Activated CD8-positive, alpha-beta T cell treated with anti-CD3 and anti-CD28 coated beads for 36 hours (primary cell): ENCODE measurements at places on chromosomes 2 and 18. TPM values are rescaled to one million over a fixed set of nuclear protein-coding genes. Genes with fewer than 3 reads are reported as not detected.
A peak's percentile ranks its signal among the peaks of the same experiment; 100 is the strongest.

GRCh38 chr2:237184192-237184918, 98.7 kb downstream of the COPS8 start:
- DNase-seq, result no peak

GRCh38 chr18:13067966-13068365, 76.8 kb downstream of the CEP192 start:
- DNase-seq, result no peak

DNA sequence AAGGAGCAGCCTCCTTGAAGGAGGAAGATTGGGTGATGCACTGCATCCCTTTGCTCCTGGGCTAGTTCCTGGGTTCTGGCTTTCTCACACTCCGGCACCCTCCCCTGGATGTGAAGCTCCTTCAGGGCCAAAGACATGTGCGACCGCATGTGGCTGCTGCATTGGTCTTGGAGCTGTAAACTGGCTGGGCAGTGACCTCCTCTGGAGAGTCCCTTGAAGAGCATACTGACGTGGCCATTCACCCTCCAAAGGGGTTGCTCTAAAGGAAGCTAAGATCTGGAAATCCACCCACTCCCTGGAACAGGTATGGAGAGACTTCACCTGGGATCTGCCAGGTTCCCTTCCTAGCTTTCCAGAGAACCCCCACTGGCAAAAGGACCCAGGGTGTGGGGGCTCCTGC, 62.1 kb downstream of the TMEM17 start:
- no peak for DNase-seq

- DNase-seq, result peak; percentile 26
Observed at GRCh38 chr2:217382794-217383193, 522.9 kb upstream of the TNP1 start.

- no peak for DNase-seq
Observed at GRCh38 chr2:233007739-233008138, 5.3 kb downstream of the NGEF start.

- DNase-seq, result peak; percentile 27
Observed at GRCh38 chr18:61764381-61764780, 128.4 kb downstream of the RNF152 start.

DNA sequence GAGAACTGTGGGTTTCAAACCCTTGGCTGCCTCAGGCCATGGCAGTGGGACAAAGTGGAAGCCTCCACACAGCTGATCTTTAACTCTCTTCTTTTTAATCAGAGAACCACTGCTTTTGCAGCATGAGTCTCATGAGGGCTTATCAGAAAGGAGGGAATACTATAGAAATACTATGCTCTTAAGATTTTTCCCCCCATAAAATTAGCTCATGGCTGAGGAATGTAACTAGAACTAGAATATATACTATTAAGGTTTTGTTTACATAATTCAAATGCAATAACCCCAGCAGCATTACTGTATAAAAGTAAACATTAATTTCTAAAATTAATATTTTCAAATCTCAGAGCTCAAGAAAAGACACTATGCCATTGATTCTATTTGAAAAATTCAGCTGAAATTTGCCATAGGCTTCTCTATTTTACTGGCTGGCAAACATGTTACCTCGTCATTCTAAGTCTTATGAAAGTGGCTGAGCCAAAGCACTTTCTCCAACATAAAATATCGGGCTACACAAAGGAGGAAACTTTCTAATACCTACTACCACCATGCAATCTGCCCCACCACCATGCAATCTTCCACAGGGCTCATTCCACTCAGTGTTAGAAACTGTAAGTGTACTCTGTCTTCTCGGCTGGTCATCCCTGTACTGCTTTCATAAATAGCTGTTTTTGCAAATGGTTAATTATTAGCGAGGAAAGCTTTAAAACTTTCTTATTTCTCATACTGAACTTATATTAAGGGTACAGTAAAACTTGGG, 42.5 kb downstream of the WDR35 start:
- no peak for DNase-seq

GRCh38 chr2:142965443-142965842, 88.0 kb downstream of the KYNU start:
- no peak for DNase-seq

GRCh38 chr2:14120376-14120775, 512.1 kb upstream of the LRATD1 start:
- DNase-seq, result no peak

DNA sequence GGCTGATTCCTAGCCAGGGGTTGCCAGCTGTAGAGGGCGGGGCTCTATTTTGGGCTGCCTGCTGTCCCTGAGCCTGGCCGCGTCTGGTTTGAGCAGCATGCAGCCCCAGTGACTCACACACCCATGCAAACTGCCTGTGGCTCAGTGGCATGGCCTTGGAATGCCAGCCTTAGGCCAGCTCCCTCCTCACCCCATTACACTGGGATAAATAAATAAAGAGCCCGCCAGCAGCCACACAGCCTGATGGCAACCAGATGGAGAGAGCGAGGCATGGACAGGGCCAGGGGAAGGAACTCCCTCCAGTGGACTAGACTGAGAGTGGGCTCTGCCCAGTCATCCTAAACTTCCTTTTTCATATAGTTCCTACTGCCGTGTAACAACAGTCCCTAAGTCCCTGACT, 18.3 kb downstream of the NHEJ1 start:
- DNase-seq, result no peak

- DNase-seq, result no peak
Observed at GRCh38 chr2:196284144-196284844, 112.9 kb upstream of the STK17B start.

GRCh38 chr2:68831686-68832232, 39.4 kb downstream of the BMP10 start:
- DNase-seq, result no peak

- DNase-seq, result no peak
Observed at GRCh38 chr2:213185147-213185822, 33.9 kb upstream of the IKZF2 start.

GRCh38 chr2:60054571-60055340, 498.7 kb downstream of the BCL11A start:
- no peak for DNase-seq

DNA sequence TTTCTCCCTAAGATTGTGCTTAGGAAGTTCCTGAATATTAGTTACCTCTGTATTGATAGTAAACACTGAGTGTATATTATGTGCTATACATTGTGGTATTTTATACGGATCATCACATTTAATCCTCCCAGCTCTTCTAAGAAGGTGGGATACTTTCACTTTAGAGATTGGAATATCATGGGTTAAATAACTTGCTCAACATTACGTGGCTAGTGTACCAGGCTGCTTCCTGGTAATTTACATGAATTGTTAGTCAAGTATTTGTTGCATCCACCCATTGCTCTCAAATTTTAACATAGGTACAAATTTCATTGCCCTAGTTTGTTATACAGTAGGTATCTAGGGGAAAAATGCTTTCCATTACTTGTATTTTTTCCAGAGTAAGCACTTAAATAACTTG, 21.4 kb downstream of the FAM98A start:
- no peak for DNase-seq

GRCh38 chr2:26068602-26069298, 34.9 kb downstream of the RAB10 start:
- peak; percentile 78 for DNase-seq

DNA sequence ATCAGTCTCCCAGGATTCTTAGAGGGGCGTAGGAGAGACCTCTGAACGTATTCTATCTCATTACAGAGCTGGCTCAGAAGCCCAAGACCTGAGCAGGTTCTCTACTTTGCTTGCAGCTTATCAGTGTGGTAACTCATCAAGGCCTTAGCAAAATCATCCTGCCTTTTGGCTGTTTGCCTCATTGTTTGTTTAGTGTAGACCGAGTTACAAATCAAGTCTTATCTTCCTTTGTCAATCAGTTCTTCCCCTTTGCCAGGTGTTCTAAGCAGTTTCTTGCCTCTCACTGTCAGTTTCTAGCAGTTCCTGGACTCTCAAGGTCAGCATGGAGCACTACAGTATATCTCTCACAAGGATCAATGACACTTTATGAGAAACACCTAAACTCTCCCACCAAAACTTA, 30.9 kb upstream of the NAB1 start:
- no peak for DNase-seq

DNA sequence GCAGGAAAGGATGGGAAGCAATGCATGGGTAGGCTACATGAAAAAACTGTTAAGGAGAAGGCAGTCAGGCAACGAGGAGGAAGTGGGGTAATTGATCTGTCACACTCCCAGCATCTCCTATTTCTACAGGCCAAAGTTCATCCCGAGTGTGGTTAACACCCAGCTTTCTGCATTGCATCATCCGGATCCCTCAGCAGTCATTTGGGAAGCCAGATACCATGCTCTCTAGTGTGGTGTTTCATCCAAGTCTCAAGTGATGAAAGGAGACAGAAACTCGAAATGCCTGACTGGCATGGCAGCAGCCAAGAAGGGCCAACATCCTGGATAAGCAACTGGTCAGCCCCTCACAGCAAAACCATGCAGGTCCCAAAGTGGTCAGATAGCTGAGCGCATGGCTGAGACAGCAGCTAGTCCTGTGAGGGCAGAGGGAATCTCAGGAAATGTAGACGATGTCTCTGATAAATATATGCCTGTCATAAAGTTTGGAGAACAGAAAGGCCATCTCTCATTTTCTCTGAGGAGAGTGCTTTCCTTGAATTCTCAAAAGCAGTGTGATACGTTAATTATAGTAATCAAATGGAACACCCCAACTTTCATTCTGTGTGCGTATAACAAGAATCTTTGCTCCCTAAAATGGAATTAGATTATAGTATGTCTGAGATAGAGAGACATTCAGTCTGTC, 24.8 kb upstream of the HNRNPA3 start:
- no peak for DNase-seq

DNA sequence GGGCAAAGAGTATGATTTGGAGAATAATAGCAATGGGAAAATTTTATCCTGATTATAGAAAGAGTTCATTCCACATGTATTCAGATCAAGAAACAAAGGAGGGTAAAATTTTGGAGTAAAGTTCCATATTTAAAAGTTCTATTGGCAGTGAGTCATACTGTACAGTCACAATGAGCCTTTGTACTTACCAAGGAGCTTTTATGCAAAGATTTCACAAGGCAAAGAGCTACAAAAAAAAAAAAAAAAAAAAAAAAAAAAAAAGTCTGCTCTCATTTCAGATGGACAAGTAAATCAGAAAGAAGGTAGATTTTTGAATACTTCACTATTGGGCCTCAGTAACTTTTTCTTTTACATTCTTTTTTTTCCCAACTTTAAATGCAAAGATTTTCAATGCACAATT, 1802.2 kb upstream of the PIK3C3 start:
- no peak for DNase-seq

DNA sequence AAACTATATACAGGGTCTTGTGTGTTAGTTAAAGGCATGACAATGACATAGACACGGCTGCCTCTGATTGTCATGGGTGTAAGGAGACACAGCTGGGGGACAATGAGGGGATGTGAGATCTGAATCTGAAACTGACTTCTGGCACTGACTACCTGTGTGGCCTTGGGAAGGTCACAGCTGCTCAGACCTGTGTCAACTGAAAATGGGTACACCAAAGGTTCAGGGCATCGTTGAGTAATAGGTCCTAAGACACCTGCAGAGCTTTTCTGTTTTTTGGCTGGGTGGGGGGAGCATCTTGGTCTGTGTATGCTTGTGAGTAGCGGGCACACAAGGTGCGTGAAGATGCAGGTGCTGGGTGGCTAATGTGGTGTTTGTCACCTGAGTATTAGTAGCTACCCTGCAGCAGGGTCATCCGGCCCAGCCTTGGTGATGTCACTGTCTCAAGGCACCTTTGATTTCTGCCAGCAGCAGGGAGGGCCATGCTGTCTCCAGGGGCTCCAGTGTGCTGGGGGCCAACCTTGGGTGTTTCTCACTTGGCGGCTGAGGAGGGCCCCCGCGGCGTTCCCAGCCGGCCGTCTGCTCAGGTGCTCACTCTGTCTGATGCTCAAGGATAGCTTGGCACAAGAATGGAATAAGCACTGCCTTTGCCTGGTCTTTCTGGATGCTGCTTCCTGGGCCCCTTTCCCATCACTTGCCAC, 53.1 kb upstream of the HS6ST1 start:
- no peak for DNase-seq

DNA sequence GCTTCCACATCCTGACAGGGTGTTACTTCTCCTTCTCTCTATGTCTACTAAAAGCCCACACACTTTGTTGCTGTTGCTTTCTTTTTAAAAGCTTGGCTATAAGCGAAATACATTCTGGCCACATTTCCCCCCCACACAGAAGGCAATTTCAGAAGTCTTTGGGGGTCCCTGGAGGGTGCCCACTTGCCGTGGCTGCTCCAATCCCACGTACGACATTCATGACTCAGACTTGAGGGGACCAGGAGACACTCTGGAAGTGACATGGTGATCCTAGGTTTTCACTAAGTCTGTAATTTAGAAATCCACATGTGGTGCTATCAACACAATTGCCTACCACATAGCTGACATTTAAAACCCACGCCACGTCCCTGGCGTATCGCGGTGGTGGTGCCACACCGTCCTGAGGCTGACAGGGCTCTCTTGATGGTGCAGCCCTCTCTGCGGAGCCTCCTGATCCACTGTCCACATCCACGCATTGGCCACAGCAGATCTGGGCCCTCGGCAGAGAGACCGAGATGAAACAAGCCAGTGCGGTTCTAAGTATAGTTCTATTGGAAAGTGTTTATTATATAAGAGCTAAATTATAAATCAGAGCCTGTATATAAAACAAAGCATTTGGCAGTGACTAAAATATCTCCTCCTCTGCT, 42.4 kb downstream of the CYP27C1 start:
- no peak for DNase-seq

DNA sequence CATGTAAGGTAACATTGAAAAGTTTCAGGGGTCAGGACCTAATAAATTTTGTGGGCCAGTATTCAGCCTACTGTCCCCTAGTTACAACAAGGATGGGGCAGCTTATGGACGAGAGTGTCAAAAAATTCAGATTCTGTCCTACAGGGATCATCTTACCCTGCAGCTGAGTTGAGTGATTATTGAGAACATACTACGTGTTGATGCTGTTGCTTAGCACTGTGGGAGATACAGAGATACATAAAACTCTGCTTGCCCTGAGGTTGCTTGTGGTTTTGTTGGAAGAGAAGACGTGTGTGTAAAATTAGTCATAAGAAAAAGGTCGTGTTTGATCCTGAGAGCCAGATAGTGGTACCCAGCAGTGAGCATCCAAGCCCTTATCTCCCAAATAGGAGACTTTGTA, 253.2 kb downstream of the NEDD4L start:
- peak; percentile 35 for DNase-seq

- no peak for DNase-seq
Observed at GRCh38 chr2:54656863-54657262, 66.6 kb upstream of the EML6 start.

The GATA6 gene
- total RNA-seq, result not detected

The DPYSL5 gene
- not detected for total RNA-seq

The VSNL1 gene
- not detected for total RNA-seq

The RIT2 gene
- total RNA-seq, result not detected

The SNRNP27 gene
- total RNA-seq, result 57.9 TPM

The TRIM43 gene
- not detected for total RNA-seq

The PIEZO2 gene
- total RNA-seq, result not detected

The POTEI gene
- not detected for total RNA-seq

The ANKRD30B gene
- total RNA-seq, result not detected

The OLA1 gene
- total RNA-seq, result 137 TPM

The CRIM1 gene
- 14.4 TPM for total RNA-seq

The SERPINB13 gene
- total RNA-seq, result not detected

The DYNAP gene
- total RNA-seq, result not detected

The STARD6 gene
- not detected for total RNA-seq

The PIK3C3 gene
- 62.1 TPM for total RNA-seq
